MCF 10A (cell line): ENCODE measurements at places on chromosomes 11 and 22.

GRCh38 chr11:65634109-65634436 is 3.8 kb upstream of the SIPA1 start:
- DNase-seq: no peak

GRCh38 chr11:3155691-3156258 is 9.3 kb downstream of the OSBPL5 start:
- DNase-seq: no peak

- no peak for DNase-seq
Measured at GRCh38 chr11:113817162-113817561, 37.6 kb downstream of the CLDN25 start.

GRCh38 chr11:81080476-81080875 is 1639.6 kb upstream of the TENM4 start:
- DNase-seq: no peak

DNA sequence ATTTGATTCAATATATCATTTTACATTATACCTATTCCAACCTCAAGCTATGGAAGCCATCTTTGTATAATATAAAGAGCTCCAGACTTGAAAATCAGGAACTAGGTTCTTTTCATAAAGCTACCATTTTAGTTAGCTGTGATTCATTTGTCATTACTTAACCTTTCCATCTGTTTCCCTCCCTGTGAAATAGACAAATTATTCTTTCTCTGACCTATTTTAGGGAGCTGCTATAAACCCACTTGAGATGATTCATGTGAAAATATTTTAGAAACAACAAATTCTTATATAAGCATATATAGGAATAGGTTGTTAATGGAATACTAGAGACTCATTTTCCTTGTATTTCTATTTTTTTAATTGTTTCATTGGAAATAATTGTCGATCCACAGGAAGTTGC is 1012.1 kb downstream of the OPCML start:
- DNase-seq: no peak

- peak; percentile 83 for DNase-seq
Measured at GRCh38 chr22:38172832-38173640, 8.6 kb downstream of the PLA2G6 start.

DNA sequence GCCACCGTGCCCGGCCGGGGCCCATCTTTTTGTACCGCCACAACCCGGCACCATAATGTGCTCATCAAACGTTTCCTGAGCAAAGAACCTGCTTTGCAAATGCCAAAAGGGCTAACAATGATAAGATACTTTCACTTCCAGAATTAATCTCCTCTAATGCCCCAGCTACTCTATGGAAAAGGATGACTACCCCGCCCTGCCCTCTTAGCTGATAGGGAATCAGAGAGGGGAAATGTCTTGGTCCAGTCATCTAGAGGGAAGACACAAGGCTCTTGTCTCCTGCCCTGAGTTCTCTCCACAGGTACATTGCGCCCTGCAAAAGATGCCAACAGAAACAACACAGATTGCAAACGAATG is 586 bp downstream of the TTLL1 start:
- DNase-seq: no peak

DNA sequence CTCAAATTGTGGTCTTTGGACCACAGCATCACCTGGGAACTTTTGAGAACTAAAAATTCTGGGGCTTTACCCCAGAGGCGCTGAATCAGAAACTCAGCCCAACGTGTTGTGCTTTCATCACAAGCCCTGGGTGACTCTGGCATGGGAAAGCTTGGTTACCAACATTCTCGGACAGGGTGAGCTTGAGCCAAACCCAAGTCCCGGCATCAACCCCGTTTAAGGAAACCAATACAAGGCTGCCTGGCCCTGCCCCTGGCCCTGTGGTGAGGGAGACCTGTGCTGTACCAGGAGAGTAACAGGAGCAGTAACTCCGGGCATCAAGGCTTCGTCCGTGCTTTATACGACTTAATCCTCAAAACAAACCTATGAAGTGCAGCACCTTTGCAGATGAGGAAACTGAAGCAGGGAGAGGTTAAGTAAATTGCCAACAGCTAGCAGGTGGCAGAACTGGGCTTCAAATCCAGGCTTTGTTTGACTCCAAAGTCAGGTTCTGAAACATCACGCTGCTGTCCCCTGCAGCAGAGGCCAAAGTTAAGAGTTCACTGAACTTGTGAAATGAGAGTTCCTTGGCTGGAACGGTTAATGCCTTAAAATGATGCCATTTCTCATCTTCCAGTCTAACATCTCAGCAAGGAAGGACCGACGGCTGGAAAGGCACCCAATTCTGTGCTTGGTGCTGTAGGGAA is 64.1 kb upstream of the BID start:
- DNase-seq: no peak

DNA sequence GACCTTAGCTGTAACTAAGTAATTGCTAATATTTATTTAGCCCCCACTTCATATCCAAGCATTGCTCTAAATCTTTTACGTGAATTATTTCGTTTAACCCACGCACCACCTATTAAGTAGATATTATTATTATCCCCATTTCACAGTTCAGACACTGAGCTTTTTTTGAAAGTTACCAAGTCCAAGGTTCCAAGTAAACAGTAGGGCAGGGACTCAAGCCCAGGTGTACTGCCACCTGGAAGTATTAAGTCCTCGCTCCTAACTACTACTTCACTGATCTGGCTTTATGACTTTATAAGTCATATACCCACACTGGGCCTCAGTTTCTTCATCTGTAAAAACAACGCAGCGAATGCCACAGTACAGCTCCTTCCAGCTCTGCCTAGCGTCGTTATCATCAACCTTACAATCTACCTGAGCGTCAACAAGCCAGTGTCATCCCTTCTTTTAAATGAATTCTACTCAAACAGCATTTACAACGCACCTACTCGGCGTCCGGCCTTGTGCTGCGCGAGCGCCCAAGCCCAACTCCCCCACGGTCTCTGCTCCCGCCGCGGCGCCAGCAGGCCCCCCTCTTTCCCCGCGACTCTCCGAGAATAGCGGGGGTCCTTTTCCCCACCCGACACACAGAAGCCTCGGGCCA is 624 bp downstream of the TMEM41B start:
- DNase-seq: peak; percentile 20

DNA sequence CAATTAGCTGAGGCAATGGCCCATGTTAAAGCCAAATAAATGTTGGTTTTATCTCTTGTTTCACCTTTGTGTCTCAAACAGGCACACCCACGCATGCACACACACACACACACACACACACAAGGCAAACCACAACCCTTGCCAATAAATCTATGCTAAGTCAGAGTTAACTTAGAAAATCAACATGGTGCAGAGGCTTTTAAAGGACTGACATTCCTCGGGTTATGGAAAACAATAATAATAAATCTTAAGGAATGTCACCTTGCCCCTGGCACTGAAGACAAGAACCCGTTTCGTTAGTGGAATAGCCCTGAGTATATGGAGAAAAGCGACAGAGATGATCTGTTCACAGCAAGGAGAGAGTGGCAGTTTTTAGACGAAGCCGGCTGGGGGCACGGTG is 326.3 kb downstream of the NTM start:
- no peak for DNase-seq

GRCh38 chr11:122861631-122862030 is 20.9 kb upstream of the JHY start:
- DNase-seq: no peak

DNA sequence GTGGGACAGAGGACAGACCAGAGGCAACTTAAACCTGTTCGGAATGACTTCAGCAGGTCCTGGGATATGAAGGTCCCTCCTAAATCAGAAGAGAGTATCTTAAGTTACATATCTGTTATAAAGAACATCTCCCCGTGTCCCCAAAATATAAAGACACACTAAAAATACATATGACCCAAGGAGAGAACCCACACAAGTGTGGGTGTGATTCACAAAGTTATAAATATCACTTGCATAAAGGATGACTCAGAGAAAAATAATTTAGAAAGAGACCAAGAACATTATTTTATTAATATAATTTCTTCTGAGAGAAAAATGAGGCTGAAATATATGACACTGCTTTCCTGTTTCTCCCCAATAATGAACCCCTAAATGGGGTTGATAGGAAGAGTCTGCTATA is 14.2 kb downstream of the OR5B21 start:
- no peak for DNase-seq

DNA sequence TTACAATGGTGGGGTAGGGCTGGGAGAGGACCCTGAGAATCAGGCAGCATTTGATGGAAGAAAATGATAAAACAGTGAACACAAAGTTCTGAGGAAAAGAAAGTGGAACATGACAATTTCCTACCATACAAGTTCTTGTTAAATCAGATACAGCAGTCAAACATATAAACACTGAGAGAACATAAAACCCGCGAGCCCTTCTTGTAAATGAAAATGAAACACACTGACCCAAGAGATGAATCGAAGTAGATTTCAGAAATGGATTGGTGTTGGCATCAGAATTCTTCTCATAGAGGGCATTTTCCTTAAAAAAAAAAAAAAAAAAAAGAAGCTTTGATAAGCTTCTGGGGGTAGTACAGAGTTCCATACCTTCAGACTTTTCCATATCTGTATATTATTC is 134.7 kb upstream of the TMEM45B start:
- no peak for DNase-seq

GRCh38 chr11:113681711-113682413 is 24.2 kb downstream of the TMPRSS5 start:
- DNase-seq: peak; percentile 42
